NCI-H187 (cell line): ENCODE measurements at places on chromosomes 7 and 10.

DNA sequence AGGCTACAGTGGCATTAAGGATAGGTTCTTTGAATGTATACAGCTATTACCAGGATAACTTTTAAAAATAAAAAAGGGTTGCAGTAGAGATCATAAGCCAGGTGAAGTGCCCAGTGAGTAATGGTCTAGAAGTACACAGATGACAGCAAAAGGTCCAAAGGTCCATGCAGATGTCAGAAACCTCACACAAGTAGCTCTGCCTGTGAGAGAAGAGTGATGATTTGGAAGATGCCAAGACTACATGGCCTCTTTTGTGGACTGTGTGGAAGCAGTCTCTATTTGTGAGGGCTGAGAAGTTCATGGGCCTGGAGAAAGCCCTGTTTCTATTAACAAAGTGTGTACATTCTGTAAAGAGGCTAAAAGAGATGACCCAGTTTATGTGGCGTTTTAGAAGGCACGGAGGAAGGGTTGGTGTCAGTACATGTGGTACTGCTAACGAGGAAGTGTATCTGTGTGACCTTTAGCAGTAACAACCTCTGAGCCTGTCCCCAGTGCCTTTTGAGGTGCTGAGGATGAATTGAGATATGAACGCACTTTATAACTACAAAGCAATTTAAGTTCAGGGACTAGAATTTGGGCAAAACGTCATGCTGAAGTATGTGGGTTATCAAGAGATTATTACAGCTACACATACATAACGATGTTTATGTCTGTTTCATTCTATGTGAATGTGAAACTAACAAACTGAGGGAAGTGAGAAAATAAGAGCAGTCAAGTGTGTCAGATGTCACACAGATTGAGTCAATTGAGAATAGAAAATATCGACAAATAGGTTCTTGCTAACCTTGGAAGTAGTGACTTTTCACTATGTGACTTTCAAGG lies 7.6 kb downstream of the CYCS start:
- DNase-seq, result no peak

- no peak for DNase-seq
These were observed 33.8 kb upstream of the UBE2H start for GRCh38 chr7:129986600-129986999.

GRCh38 chr10:58691528-58691927 lies 178.9 kb downstream of the BICC1 start:
- no peak for DNase-seq

GRCh38 chr7:7080802-7081201 lies 101.5 kb upstream of the C1GALT1 start:
- no peak for DNase-seq

- DNase-seq, result no peak
These were observed 312.1 kb downstream of the SKIDA1 start for GRCh38 chr10:21213381-21213780.

GRCh38 chr7:100515072-100515532 lies 23.9 kb upstream of the AGFG2 start:
- DNase-seq, result no peak

DNA sequence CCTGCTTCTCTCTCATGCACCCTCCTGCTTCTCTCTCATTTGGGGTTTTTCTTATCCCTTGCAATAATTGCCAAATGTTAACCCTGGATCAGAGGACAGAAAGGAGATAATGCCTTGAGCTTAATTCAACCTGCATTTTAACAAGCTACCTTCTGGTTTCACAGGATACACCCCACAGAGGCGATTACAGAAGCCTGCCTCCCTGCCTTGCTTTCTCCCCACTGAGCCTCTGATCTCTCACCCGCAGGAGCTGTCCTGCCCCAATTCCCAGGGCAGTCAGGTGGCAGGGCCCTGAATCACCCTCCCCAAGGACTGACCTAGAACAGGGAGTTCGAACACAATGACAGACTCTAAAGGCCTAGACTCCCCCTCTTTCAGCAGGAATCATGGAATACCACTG lies 959.5 kb downstream of the GRID1 start:
- DNase-seq, result no peak

- no peak for DNase-seq
These were observed 67.8 kb downstream of the FRMPD2 start for GRCh38 chr10:48206482-48207250.

- no peak for DNase-seq
These were observed 25.7 kb downstream of the SNX8 start for GRCh38 chr7:2288503-2288902.

- DNase-seq, result no peak
These were observed 11.3 kb downstream of the GNAI1 start for GRCh38 chr7:80145780-80146422.

DNA sequence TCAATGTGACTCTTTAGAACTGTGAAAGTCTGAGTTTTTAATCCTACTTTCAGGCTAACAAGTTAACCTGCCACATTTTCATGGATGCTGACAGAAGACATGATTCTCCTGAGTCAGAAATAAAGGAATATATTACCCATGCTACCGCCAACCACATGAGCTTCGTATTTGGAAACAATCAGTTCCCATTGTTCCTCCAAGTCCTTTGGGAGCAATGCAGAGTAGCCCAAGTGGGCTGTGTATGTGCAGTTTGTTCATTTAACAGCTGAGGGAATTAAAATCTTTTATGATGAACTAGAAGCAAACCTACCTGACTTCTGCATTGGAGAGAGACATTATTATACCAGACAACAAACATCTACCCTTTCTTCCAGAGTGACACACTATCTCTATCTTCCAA lies 169.3 kb upstream of the BET1 start:
- peak; percentile 15 for DNase-seq

- no peak for DNase-seq
These were observed 15.9 kb downstream of the CAMK2B start for GRCh38 chr7:44309271-44310091.

DNA sequence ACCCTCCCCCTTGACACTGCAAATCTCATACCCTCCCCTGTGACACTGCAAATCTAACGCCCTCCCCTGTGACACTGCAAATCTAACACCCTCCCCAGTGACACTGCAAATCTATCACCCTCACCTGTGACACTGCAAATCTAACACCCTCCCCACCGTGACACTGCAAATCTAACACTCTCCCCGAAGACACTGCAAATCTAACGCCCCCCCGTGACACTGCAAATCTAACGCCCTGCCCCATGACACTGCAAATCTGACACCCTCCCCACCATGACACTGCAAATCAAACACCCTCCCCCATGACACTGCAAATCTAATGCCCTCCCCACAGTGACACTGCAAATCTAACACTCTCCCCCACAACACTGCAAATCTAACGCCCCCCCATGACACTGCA lies 603.7 kb downstream of the DNAJB6 start:
- no peak for DNase-seq
